Astrocyte (in vitro differentiated cells and primary cell): ENCODE measurements at places on chromosomes 3 and 15.
A peak's percentile ranks its signal among the peaks of the same experiment; 100 is the strongest.

DNA sequence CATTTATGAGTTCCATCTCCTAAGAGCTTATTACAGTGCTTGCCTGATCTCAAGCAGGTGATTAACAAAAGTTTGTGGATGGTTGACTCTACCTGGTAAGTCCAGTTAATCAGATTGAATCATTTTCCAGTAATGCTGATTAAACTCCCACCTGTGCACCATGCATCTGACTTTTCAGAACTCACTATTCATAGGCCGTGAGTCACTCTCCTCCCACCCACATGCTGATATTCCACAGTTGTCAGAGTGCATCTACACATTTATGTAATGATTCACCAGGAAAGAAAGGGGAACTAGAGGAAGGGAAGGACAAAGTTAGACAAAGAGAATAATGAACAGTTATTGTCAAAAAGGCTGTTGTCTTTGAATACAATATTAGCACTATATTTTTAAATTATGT is 106.2 kb upstream of the UBE3A start:
- peak overlapping the region; percentile 32 for H3K27ac ChIP-seq
- no peaks in the 10 kb centered on the region for H3K27me3 ChIP-seq
- peaks cover 6% of the 10 kb centered on the region for H3K4me1 ChIP-seq

GRCh38 chr3:127670229-127670559 is 2.6 kb upstream of the ABTB1 start:
- H3K4me1 ChIP-seq, result peaks cover 11% of the 10 kb centered on the region
- no peak overlapping the region for H3K27ac ChIP-seq
- H3K27me3 ChIP-seq, result no peaks in the 10 kb centered on the region

DNA sequence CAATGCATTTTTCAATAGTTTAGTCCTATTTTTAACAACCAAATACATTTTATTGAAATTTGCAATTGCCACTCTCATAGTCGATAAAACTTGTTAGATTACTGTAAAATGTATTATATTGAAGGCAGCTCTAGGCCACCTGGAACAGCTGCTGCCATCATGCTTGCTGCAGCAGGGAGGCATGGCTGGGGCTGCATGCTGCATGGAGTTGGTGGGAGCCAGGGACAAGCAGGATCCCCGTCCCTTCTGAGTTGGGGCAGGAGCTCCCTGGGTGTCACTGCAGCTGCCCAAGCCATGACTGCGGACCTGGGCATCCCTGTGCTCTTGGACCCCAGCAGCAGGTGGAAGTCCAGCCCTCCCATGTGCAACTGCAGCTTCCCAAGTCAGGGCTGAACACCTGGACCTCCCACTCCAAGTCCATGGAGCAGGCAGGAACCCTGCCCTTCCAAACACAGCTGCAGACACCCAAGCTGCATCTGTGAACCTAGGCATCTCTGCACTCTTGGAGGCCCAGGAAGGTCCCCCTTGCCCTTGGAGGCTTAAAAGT is 742.0 kb downstream of the ZBBX start:
- H3K27me3 ChIP-seq, result no peaks in the 10 kb centered on the region
- DNase-seq, result no peak
- H3K27ac ChIP-seq, result no peak overlapping the region
- H3K36me3 ChIP-seq, result no peaks in the 10 kb centered on the region

GRCh38 chr15:74406992-74407705 is 26.6 kb downstream of the SEMA7A start:
- DNase-seq, result peak; percentile 94
- no peaks in the 10 kb centered on the region for H3K27me3 ChIP-seq
- no peak overlapping the region for H3K4me3 ChIP-seq
- peaks cover 10% of the 10 kb centered on the region for H3K36me3 ChIP-seq
- H3K27ac ChIP-seq, result peak overlapping the region; percentile 85
- H3K4me1 ChIP-seq, result peaks cover 63% of the 10 kb centered on the region

- H3K4me3 ChIP-seq, result no peak overlapping the region
- no peak for DNase-seq
- H3K36me3 ChIP-seq, result no peaks in the 10 kb centered on the region
- peaks cover 19% of the 10 kb centered on the region for H3K27me3 ChIP-seq
- H3K4me1 ChIP-seq, result no peaks in the 10 kb centered on the region
Observed at GRCh38 chr15:69661871-69662644, 209.4 kb downstream of the RPLP1 start.

DNA sequence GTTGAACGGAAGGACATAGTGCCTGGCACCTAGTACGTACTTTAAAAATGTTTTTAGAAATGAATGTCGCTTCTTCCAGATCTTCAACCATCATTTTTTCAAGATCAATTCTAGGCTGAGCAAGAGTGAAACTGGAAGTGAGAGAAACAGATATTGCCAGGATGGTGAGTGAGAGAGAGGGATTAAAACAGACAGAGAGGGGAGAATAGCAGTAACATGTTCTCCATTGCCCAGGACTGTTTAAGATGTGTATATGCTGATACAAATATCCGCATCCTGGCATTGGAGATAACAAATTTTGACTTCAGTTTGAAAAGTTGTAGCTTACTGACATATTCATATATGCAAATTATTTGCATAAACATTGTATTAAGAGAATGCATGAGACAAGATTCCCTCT is 1156.1 kb downstream of the TBL1XR1 start:
- H3K27me3 ChIP-seq, result no peaks in the 10 kb centered on the region
- H3K27ac ChIP-seq, result no peak overlapping the region
- H3K4me3 ChIP-seq, result no peak overlapping the region
- DNase-seq, result no peak
- no peaks in the 10 kb centered on the region for H3K36me3 ChIP-seq

DNA sequence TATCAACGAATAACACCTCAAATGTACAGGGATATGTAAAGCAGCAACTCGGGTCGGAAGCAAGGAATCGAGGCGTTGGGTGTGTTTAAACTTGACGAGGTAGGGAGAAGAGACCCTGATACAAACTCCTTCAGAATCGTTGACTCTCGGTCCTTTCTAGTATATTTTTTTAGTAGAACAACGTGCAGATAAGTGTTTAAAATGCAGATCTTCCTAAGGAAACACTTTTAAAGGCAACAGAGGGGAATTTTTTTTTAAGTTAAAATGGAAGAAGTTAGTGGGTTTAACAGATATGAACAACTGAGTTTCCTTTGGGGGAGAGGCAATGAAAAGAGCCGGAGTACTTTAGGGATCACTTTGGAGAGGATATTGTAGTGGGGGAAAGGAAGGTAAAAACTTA is 1.1 kb upstream of the KPNA4 start:
- peaks cover 16% of the 10 kb centered on the region for H3K4me1 ChIP-seq
- H3K4me3 ChIP-seq, result peak overlapping the region; percentile 82
- peak overlapping the region; percentile 100 for H3K27ac ChIP-seq
- H3K36me3 ChIP-seq, result no peaks in the 10 kb centered on the region
- no peaks in the 10 kb centered on the region for H3K27me3 ChIP-seq

- no peak overlapping the region for H3K4me3 ChIP-seq
- peaks cover 3% of the 10 kb centered on the region for H3K27me3 ChIP-seq
- H3K27ac ChIP-seq, result no peak overlapping the region
- DNase-seq, result no peak
- H3K4me1 ChIP-seq, result no peaks in the 10 kb centered on the region
Observed at GRCh38 chr3:44185396-44185915, 56.2 kb upstream of the TOPAZ1 start.

- no peak for DNase-seq
- H3K4me3 ChIP-seq, result no peak overlapping the region
- no peak overlapping the region for H3K27ac ChIP-seq
- no peaks in the 10 kb centered on the region for H3K36me3 ChIP-seq
- H3K4me1 ChIP-seq, result peaks cover 3% of the 10 kb centered on the region
- no peaks in the 10 kb centered on the region for H3K27me3 ChIP-seq
Observed at GRCh38 chr3:55094676-55095075, 166.8 kb upstream of the LRTM1 start.

GRCh38 chr3:30555968-30556367 is 50.4 kb upstream of the TGFBR2 start:
- no peak for DNase-seq
- no peak overlapping the region for H3K27ac ChIP-seq
- H3K4me1 ChIP-seq, result no peaks in the 10 kb centered on the region

DNA sequence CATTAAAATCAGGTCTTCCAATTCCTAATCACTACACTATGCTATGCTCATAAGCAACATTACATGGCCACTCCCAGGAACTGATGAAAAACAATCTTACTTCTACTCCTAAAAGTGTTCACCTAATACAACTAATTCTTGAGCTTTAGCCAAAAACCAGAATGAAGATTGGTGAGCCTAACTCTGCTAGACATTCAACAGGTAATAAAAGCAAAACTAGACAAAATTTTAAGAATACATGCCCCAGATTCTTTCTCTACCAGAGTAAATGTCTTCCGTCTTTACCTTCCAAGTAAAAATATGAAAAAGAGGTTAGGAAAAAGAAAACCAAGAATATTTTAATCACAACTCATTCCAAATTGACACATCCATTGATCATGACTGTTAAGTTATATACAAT is 31.3 kb downstream of the ATP13A3 start:
- no peaks in the 10 kb centered on the region for H3K4me1 ChIP-seq
- DNase-seq, result no peak
- H3K4me3 ChIP-seq, result no peak overlapping the region
- H3K27me3 ChIP-seq, result no peaks in the 10 kb centered on the region

- H3K4me1 ChIP-seq, result peaks cover 13% of the 10 kb centered on the region
- H3K27me3 ChIP-seq, result no peaks in the 10 kb centered on the region
- peak; percentile 87 for DNase-seq
- no peak overlapping the region for H3K27ac ChIP-seq
- peak overlapping the region; percentile 29 for H3K4me3 ChIP-seq
Observed at GRCh38 chr3:55128225-55128823, 200.5 kb upstream of the LRTM1 start.

- H3K27me3 ChIP-seq, result no peaks in the 10 kb centered on the region
- no peak overlapping the region for H3K4me3 ChIP-seq
- no peaks in the 10 kb centered on the region for H3K36me3 ChIP-seq
- H3K4me1 ChIP-seq, result peaks cover 3% of the 10 kb centered on the region
Observed at GRCh38 chr3:169268286-169268776, 395.2 kb downstream of the MECOM start.

DNA sequence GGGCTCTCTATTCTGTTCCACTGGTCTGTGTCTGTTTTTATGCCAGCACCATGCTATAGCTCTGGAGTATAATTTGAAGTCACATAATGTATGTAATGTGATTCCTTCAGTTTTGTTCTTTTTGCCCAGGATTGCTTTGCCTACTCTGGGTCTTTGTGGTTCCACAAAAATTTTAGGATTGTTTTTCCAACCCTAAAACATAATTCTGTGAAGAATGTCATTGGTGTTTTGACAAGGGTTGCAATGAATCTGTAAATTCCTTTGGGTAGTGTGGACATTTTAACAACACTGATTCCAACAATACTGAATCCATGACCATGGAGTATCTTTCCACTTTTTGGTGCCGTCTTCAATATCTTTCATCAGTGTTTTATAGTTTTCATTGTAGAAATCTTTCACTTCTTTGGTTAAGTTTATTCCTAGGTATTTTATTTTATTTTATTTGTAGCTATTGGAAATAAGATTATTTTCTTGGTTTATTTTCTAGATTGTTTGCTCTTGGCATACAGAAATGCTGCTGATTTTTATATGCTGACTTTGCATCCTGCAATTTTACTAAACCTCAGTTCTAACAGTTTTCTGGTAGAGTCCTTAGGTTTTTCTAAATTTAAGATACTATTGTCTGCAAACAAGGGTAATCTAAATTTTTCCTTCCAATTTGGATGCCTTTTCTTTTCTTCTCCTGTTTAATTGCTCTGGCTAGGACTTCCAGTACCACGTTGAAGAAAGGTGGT is 29.7 kb downstream of the TJP1 start:
- peak; percentile 55 for DNase-seq
- H3K27me3 ChIP-seq, result no peaks in the 10 kb centered on the region

- H3K27me3 ChIP-seq, result no peaks in the 10 kb centered on the region
- H3K27ac ChIP-seq, result no peak overlapping the region
- H3K4me1 ChIP-seq, result peaks cover 25% of the 10 kb centered on the region
- no peak overlapping the region for H3K4me3 ChIP-seq
- peaks cover 3% of the 10 kb centered on the region for H3K36me3 ChIP-seq
- no peak for DNase-seq
Observed at GRCh38 chr3:15306979-15307359, 25.4 kb downstream of the SH3BP5 start.

GRCh38 chr3:125624341-125624740 is 29.0 kb upstream of the OSBPL11 start:
- DNase-seq, result peak; percentile 55

DNA sequence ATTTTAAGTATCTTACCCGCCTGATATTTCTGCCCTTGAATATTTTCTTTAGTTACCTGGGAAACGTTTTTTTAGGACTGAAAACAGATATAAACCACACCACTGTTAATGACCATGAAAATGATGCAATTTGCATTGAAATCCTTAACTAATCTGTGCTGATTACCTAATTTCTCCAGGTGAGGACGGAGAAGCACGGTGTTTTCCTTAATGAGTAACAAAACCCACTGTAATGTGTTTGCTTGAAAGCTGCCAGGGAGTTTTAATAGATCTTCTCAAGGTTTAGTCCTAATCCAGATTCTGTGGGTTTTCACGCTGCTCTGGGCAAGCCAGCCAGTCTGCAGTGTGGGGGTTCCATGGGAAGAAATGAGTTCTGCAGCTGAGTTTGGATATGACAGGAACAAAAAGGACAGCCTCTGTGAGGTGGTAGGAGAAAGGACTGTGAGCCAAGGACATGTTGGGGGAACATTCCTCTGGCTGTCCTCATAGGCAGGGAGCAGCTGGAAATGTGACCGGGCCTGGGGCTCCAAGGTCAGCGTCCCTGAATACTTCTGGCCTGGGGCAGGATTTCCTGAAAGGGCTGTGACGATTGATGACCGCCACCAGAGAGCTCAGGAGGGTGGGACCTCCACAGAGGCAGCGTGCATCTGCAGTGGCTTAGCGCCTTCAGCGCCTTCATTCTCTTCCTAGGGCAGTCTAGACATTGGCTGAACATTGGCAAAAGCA is 18.6 kb downstream of the THSD4 start:
- H3K4me1 ChIP-seq, result peaks cover 41% of the 10 kb centered on the region
- no peak for DNase-seq
- H3K36me3 ChIP-seq, result no peaks in the 10 kb centered on the region
- H3K27ac ChIP-seq, result no peak overlapping the region
- no peak overlapping the region for H3K4me3 ChIP-seq

DNA sequence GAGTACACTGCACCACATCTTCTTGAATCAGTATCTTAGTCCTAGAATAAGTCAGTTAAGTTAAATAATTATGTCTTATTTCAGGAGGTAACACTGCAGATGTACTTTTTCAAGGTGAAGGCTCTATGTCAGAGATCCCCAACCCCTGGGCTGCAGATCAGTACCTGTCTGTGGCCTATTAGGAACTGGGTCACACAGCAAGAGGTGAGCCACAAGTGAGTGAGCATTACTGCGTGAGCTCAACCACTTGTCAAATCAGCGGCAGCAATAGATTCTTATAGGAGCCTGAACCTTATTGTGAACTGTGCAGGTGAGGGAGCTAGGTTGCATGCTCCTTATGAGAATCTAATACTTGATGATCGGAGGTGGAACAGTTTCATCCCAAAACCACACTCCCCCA is 851.9 kb upstream of the ALCAM start:
- no peaks in the 10 kb centered on the region for H3K27me3 ChIP-seq
- no peak overlapping the region for H3K27ac ChIP-seq
- H3K4me3 ChIP-seq, result no peak overlapping the region
- H3K4me1 ChIP-seq, result no peaks in the 10 kb centered on the region

DNA sequence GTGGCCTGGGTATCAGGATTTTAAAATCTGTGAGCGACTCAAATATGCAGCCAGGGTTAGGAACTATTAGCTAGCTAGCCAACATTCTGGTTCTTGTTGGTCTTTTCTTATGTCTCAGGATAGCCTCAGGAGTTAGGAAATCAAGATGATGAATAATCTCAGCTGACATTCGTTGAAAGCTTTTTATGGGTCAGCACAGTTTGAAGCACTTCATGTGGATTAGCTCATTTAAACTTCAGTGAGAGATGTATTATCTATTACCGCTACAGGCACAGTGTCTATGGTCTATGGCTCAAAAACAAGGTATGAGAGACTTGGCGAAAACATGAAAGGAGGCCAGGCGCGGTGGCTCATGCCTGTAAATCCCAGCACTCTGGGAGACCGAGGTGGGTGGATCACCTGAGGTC is 187.5 kb upstream of the THRB start:
- DNase-seq, result peak; percentile 57
- H3K36me3 ChIP-seq, result no peaks in the 10 kb centered on the region
- no peak overlapping the region for H3K27ac ChIP-seq
- peaks cover 20% of the 10 kb centered on the region for H3K4me1 ChIP-seq
- no peak overlapping the region for H3K4me3 ChIP-seq
